NCI-H187 treated with DMSO at 0.1 percent for 48 hours (cell line): ENCODE measurements at places on chromosomes 6 and 20.

- DNase-seq = no peak
Observed at GRCh38 chr6:166686317-166686716, 59.3 kb upstream of the RPS6KA2 start.

DNA sequence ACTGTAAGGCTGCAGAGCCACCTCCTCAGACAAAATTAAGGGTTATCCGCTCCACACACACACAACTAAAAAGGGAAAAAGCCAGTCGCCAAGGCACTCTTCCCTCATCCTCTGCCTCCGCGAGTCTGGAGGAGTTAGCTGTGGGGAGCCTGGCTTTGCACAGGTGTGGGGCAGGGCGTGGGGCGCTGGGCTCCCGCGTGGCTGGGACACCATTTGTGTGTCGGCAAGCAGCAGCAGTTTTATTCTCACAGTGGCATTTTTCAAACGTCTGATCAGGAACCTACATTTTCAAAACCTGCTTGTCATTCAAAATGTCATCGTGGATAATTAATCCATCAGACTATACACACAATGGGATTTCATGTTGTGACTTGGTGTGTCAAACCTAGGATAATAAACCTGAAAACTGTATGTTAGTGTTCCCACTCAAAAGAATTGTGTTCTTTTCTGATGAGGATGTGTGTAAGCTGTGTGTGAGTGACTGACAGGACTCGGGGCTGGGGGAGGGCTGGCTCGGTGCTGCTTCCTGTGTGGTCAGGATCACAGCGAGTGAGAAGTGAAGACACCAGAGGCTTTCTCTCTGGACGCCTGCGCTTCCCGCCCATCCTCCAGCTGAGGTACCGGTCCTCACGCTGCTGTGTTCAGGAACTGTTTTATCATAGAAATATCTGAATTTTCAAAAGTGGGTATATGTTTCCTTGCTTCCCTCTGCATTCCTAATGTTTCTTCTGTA is 83.1 kb downstream of the IRF4 start:
- no peak for DNase-seq

- no peak for DNase-seq
Observed at GRCh38 chr6:114267897-114268296, 74.9 kb downstream of the HS3ST5 start.

GRCh38 chr6:14066782-14067406 is 50.7 kb upstream of the CD83 start:
- peak; percentile 31 for DNase-seq

- DNase-seq = no peak
Observed at GRCh38 chr20:46934746-46935287, 40.2 kb downstream of the EYA2 start.

DNA sequence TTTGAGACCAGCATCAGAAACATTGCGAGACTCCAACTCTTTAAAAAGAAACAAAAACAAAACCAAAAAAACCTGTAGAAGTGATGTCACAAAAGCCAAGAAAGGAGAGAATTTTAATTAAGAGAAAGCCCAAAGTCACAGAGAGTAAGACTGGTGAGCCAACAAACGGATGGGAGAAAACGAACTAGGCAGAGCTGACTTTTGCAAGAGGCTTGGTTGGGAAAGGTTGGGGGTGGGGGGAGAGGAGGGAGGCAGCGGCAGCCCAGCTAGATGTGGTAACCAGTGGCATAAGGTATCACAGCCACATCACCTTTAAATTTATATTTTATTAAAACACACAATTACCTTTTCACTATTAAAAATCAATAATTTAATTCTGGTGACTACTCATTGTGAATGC is 23.5 kb downstream of the NOL7 start:
- DNase-seq = no peak

GRCh38 chr6:99871641-99872040 is 122.4 kb downstream of the MCHR2 start:
- no peak for DNase-seq

GRCh38 chr6:42104095-42104803 is 38.2 kb downstream of the C6orf132 start:
- DNase-seq = no peak

- no peak for DNase-seq
Observed at GRCh38 chr20:47748823-47749222, 36.5 kb downstream of the SULF2 start.

DNA sequence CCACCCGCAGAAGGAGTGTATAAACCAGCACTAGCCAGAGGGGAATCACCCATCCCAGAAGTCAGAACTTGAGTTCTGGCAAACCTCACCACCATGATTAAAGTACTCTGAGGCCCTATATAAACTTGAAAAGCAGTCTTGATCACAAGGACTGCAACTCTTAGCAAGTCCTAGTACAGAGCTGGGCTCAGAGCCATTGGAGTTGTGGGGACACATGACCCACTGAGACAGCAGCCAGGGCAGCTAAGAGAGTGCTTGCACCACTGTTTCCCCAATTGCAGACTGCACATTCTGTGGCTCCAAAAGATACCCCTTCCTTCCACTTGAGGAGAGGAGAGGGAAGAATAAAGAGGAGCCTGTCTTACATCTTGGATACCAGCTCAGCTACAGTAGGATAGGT is 4.7 kb upstream of the MCM9 start:
- DNase-seq = no peak

DNA sequence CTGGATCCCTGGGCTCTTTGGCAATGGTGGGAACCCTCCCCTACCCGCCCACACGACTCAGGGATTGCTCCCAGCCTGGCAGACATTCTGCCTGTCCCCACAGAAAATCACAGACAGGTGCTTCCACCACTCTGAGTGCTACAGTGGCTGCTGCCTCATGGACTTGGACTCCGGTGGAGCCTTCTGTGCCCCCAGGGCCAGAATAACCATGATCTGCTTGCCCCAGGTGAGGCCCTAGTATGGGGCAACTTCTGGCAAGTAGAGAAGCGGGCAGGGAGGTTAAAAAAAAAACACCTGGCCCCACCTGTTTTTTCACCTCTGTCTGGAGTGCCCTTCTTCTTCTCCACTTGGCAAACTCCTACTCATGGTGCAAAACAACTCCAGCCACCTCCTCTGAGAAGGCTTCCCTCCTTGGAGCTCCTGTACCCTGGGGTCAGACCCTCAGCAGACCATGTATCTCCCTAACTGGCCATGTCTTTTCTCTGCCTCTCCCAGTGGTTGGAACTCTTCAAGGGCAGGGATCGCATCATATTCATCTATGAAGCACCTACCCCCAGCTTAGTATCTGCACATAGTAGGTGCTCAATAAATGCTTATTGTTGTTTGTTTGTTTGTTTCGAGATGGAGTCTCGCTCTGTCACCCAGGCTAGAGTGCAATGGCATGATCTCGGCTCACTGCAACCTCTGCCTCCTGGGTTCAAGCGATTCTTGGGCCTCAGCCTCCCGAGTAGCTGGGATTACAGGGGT is 1.1 kb downstream of the CLPSL2 start:
- DNase-seq = no peak

DNA sequence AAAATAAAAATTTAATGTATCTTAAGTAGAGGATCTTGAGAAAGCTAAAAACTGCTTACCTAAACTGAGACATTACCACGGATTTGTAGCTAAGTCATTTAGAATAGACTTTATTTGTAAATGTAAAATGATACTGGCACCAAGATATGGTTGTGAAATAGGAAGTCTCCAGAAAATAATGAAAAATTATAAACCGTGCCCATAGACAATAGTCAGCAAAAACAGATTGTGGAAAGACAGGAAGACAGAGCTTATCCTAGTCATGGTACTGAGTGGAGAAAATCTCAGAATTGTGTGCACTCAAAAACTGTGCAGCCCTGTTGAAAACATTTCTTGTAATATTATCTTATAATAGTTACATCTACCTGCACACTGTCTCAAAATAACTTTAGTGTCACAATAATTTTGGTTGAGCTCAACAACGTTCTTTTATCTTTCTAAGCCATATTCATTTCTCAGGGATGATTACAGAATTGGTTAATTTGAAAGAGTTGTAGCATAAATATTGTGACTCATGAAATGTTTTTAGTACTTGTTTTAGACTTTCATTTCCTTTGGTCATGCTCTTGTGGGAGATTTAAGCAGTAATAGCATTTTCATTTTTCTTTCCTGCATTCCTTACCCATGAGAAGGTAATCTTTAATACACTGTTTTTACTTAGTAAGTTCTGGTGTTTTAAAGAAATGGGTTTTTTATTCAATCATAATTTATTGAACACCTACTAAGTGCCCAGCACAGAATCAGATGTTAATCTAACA is 174.5 kb downstream of the SOX4 start:
- no peak for DNase-seq

DNA sequence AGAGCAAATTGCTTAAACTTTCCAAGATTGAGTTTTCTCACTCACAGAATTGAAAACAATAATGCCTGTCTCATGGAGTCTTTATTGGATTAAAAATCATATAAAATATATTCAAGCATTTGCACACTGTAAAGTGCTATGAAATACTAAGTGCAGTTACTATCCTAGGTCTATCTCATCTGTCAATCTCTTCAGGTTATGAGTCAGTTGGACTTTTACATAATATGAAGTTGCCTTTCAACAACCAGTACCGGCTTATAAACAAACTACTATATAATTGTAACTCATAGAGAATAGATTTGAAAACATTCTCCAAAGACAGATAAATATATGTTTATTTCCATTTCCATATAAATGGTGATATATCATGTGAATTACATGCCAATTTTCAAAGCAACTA is 20.4 kb upstream of the GSTA4 start:
- no peak for DNase-seq

GRCh38 chr6:136524936-136525413 is 25.2 kb downstream of the MAP7 start:
- DNase-seq = no peak

- no peak for DNase-seq
Observed at GRCh38 chr6:7761051-7761450, 35.2 kb downstream of the BMP6 start.

DNA sequence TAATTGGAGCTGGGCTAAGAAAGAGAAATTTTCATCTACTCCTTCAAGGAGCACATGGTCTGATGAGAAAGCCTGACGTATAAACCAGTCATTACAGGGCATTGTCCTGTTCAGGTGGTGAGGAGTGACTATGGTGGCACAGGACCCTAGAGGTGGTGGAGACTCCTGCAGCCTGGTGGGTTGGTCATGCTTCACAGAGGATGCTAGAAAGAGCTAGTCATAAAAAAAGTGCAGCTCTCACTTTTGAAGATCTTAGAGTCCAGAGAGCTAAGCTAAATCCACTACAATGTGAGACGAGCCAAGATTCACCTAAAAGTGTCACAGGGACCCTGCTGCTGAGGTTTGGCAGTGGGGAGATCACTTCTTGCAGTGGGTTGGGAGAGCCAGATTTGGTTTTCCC is 9.8 kb upstream of the ZNF831 start:
- DNase-seq = no peak

DNA sequence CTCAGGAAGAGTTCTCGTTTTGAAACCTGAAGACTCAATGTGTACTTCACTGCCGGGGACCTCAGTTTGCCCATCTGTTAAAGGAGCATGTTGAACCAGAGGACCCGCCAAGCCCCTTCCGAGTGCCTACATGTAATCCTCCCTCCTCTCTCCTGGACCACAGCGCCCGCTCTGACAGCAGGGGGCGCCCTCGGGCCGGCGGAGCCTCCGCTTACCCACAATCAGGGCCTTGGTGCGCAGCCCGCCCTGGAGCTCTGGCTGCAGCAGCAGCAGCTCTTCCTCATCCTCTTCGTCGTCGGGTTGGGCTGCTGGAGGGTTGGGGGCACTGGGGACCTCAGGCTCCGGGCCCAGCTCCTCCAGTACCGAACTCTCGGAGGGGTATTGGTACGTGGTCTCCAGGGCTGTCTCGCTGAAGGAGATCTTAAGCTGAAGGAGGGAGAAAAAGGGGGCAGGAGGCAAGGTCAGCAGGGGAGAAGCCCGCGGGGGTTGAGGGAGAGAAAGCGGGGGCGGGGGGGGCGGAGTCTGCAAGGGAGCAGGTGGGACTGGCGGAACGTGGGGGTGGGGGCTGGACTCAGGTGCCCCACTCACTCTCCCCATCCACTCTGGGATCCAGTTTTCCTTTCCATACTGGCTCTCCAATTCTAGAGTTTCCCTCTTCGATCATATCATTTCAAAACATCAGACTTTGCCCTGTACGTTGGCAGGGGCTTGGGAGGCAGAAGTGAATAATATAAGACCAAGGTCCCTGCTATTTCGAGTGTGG is 6.3 kb upstream of the DHX16 start:
- DNase-seq = no peak

GRCh38 chr20:49866051-49866450 is 49.3 kb downstream of the SPATA2 start:
- no peak for DNase-seq

GRCh38 chr6:6379573-6379972 is 59.1 kb upstream of the F13A1 start:
- no peak for DNase-seq

GRCh38 chr20:62523473-62524203 is 47.8 kb upstream of the GATA5 start:
- DNase-seq = no peak

DNA sequence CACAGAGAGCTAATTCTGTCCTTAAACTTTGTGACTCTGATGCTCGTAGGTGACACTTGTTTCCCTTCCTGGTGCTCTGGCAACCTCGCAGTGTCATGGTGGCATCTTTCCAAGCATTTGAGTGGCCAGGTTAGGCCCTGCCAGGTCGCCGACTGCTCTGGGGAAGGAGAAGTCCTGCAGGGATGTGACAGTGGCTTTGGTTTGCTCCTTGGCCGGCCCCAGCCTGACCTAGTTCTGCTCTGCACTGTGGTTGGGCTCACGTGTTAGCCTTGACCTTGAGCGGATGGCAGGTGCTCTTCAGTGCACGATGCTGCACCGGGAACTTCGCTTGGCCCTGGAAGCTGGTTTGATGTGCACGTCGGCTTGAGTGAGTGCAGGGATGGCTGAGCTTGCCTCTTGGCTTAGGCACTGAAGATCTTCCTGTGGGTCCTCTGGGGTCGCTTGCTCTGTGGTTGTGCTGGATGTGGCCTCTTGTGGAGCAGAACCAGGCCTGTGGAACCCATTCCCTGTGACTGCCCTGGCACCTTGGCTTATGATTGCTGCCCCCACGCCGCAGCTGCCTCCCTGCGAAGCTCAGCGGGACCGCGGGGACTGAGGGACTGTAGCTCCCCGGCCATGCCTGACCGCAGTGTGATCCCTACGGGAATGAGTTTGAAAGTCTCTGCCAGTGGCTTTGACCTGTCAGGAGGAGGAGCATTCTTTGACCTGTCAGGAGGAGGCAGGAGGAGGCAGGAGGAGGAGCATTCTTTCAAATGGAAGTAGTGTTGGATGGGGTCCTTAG is 8.7 kb downstream of the OSBPL2 start:
- no peak for DNase-seq

DNA sequence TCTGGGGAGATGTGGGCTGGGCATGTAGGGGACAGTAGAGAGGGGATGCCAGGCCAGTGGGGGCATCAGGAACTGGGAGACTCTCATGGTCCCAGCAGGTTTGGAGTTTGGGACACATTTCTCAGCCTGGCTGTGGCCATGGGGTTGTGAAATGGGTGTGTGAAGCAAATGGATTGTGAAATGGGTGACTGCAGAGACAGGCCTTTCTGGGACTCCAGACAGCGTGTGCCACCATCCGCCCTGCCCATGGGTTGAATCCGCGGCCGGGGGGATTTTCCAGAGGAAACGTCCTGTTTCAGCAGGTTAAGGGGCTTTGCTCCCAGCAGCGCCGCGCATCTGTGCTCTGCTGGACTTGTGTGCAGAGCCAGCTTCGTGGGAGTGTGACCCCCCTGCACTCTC is 3.7 kb upstream of the PMEPA1 start:
- no peak for DNase-seq

GRCh38 chr6:143515061-143515760 is 3.7 kb upstream of the FUCA2 start:
- DNase-seq = no peak

- DNase-seq = no peak
Observed at GRCh38 chr6:14671261-14671681, 553.7 kb downstream of the CD83 start.

GRCh38 chr20:44543358-44543757 is 21.5 kb upstream of the SERINC3 start:
- DNase-seq = no peak

- DNase-seq = no peak
Observed at GRCh38 chr6:53543359-53544216, 1.3 kb downstream of the GCLC start.
